ENCODE measurements at places on chromosomes 5 and 9.

GRCh38 chr9:131734165-131734610, 5.7 kb downstream of the RAPGEF1 start:
- DNase-seq, result no peak

GRCh38 chr5:180990882-180991242, 2.2 kb downstream of the BTNL3 start:
- no peak for DNase-seq

DNA sequence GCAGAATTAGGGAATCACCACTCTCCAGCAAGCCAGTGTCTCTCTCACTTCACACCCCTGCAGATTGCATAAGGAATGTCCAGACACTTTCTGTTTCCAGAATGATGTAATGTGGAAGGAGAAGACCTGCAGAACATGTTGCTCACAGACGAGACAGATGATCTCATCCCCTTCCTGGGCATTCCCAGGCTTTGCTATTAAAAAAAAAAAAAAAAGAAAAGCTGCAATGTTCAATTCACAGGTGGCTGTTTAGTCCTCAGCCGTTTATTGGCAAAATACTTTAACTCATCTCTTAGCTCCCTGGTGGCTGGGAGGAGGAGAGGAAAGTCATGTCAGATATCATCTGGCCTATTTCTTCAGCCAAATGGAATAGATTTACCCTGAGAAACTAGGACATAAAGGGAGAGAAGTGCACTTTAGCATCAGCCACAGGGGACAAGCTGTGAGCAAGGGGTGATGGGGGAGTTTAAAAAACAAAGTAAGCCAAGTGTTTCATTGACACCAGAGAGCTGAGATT, 95.9 kb upstream of the TNC start:
- peak; percentile 88 for DNase-seq

DNA sequence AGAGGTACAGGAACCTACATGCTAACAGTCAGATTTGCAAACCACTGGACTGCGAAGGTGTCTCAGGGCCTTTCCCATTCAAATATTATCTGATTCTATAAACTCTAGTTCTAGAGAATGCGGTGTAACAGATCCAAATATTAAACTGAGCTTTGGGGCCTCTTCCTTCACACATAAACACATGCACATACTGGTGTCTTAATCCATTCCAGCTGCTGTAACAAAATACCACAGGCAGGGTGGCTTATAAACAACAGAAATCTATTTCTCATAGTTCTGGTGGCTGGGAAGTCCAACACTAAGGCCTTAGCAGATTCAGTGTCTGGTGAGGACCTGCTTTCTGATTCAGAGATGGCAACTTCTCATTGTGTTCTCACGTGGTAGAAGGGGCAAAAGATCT, 30.2 kb downstream of the RETREG1 start:
- no peak for DNase-seq

GRCh38 chr9:73683862-73684591, 532.4 kb downstream of the ANXA1 start:
- DNase-seq, result no peak

DNA sequence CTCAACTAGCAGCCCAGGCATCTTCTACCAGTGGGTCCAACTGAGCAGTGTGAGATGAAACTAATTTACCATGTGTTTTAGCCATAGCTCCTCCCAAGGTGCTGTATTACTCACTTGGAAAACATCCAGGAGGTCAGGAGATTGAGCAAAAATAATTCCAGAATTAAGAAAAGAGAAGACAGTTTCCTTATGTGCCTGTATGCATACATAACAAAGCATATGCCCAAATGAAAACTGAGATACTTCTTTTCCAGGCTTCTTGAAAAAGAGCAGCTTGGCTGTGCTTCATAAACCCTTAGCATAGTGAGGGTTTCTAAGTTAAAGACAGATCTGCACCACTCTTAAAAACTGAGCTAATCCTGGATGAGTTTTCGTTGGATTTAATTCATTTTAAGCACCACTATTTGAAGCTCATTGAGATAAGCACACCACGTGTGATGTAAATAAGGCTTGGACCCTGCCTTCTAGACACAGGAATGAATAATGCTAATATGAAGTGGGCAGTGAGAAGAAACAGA, 119.4 kb downstream of the ADAMTS12 start:
- DNase-seq, result peak; percentile 16
